ENCODE measurements at places on chromosomes 6 and 20. TPM values are rescaled to one million over a fixed set of nuclear protein-coding genes. Genes with fewer than 3 reads are reported as not detected.
A peak's percentile ranks its signal among the peaks of the same experiment; 100 is the strongest.

Gene TFAP2C
- total RNA-seq = 5.9 TPM

Gene PBOV1
- total RNA-seq = not detected

DNA sequence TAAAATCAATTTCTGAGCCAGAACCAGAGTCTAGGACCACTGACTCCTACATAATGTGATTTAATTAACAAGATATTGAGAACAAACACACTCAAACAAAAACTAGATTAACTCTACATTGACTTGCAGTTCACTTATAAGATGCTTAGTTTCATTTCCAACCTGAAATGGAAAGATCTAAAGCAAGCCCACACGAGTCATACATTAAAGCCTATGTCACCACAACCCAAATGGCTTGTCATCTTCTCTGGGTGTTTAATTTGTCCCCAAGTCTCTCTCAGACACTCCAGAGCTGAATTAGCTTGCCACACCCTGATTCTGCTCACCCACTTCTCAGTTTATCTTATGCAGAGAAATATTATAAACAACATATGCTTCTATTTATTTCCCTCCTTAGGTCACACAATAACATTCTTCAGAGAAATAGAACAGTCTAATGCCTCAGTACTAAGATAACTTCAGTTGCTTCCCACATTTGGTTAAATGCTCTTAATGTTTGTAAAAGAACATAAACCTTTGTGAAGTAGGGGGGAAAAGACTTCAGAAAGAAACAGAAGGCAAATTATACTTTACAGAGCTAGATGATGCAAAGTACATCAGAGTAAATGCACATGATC lies 8.8 kb upstream of the FBXO30 start:
- no peak for DNase-seq

Gene MUCL3
- not detected for total RNA-seq

- no peak for DNase-seq
Observed at GRCh38 chr20:7505152-7505834, 435.0 kb downstream of the HAO1 start.

Gene DSP
- 7.6 TPM for total RNA-seq

DNA sequence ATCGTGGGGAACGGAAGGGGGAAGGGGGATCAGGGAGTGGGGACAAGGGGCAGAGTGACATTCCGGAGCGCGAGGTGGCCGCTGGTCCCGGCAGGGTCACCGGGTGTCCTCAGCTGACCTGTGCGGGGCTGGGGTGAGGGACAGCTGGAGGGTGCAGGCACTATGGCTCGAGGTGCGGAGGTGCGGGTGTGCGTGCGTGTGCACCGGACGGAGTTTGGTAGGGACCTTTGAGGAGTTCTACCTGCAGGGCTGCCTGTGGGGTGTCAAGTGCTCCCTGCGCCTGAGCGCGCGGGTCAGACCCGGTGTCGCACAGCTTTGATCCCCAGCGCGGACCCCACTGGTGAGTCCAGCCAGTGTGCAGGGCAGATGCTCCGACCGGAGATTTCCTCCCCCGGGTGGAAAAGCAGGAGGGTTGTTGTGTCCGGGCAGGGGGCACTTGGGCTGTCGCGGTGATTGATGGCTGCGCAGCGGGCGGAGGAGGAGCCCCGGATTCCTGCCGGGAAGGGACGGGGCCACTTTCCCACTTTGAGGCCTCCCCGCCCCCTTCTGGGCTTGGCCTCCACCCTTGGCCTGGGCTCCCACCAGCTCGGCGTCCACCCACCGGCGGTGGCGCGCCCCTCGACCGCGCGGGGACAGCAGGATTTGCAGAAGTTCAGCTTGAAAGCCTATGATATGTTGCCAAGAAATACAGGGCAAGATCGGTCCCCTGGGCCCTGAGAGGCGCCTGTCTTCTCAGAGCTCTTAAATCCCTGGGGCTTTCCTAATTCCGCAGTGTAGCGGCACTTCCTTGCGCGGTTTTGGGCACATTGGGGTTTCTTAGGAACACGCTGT lies 658 bp downstream of the RIN2 start:
- DNase-seq = peak; percentile 37

DNA sequence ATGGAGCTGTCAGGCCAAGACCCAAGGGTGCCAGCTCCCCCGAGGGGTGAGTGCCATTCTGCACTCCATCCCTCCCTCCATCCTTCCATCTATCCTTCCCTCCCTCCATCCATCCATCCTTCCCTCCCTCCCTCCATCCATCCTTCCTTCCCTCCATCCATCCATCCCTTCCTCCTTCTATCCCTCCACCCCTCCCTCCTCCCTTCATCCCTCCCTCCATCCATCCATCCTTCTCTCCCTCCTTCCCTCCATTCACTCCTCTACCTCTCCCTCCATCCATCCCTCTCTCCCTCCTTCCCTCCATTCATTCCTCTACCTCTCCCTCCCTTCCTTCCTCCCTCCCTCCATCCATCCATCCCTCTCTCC lies 41.3 kb upstream of the MRGBP start:
- DNase-seq = no peak

- DNase-seq = no peak
Observed at GRCh38 chr20:12036142-12036541, 118.4 kb downstream of the BTBD3 start.

Gene HUS1B
- 1.9 TPM for total RNA-seq

DNA sequence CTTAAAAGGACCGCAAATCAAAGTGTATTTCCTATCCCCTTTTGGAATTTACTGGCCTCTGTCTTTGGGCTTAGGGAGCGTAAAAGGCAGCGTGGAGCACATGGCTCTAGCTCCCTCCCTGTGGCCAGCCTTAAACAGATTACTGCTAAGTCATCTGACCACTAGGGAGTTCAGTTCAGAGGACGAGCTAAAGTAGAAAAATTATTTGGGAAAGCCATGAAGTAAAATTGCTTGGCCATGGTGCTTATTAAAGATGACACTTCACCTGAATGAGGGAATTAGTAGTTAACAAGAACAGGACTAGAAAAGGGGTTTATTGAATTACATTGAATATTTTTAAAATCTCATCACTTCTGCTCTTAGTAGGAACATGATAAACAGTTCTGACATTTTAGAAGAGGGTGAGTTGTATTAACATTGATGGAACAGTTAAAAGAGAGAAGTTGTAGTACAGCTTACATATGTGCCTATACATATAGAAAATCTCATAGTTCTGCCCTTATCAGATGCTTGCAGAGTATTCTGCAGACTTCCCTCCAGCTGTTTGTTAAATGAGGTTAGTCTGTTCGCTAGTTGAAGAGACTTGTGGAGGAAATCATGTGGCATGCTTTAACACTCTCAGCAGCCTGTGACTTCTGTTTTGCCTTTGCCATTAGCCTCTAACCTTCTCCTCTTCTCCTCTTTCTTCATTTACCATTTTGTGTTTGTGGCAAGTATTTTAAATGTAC lies 31.2 kb upstream of the MAPK13 start:
- DNase-seq = no peak

DNA sequence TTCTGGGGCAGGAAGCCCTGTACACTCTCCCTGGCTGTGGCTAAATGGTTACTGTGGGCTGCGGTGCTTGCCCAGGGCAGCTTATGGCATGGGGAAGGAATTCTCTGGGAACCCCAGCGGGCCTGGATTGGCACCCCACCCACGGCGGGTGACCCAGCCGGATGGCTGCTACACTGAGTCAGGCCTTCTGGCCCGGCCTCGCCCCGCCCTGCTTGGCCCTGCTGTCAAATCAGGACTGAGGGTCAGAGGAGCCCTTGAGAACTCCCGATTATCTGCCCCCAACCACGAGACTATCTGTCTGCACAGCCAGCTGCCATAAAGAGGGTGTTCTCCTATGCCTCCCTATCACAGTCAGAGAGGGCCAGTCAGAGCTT lies 7.3 kb upstream of the ITPR3 start:
- no peak for DNase-seq

DNA sequence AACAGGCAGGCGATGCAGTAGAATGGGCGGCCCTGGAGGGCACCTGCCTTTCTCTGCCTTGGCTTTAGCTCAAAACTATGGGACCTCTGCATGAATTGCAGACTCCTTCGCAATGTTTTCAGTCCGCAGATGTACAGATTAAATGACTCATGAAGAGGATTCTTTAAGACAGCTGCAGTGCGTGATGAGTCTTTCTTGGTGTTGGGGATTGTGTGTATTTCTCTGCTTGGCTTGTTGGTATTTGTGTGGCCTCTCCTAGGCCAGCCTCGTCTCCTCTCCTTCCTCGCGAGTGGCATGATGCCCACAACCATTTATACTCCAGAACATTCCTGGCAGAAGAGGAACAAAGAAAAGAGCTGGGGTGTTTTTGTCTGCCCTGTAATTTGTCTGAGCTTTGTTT lies 110.6 kb downstream of the SYNDIG1 start:
- DNase-seq = no peak

Gene BPIFA1
- not detected for total RNA-seq

- no peak for DNase-seq
Observed at GRCh38 chr6:46420921-46421638, 70.2 kb downstream of the RCAN2 start.

DNA sequence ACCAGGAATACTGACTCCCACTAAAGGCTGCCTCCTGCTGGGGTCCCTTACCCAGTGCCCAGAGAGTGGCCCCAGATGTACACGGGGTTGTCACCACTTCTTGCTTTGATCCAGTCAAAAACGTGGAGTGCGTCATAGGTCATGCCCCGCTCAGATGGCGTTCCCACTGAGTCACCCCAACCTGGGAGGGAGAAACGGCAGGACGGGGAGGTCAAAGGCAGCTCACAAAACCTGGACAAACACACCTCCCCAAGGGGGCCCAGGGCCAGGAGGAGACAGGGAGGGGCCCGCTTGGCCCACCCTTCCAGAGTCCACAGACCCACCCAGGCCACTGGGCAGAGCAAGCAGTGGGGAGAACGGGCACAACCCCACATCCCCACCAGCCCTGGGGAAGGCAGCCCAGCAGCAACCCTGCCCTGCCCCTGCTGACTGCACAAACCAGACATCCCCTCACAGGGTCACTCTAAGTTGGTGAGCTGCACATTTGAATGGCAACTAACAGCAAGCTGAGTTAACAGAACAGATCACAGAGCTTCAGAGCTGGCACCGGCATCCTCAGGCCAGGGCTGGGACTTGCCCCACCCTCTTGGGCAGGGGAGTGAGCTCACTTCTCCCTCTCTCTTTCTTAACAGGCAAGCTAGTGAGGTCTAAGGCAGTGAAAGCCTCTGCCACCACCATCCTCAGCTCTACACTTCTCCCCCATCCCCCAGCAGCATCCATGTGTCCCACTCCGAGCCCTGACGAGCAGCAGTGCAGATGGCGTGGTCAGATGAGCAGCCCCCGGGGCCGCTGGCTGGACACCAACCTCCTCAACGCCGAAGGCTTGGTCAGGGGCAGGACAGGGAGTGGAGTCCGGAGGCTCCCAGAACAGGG lies 61.7 kb downstream of the PYGB start:
- no peak for DNase-seq

Gene SMLR1
- not detected for total RNA-seq

- DNase-seq = no peak
Observed at GRCh38 chr20:11791316-11791715, 126.4 kb upstream of the BTBD3 start.

Gene PROKR2
- total RNA-seq = 40.4 TPM

DNA sequence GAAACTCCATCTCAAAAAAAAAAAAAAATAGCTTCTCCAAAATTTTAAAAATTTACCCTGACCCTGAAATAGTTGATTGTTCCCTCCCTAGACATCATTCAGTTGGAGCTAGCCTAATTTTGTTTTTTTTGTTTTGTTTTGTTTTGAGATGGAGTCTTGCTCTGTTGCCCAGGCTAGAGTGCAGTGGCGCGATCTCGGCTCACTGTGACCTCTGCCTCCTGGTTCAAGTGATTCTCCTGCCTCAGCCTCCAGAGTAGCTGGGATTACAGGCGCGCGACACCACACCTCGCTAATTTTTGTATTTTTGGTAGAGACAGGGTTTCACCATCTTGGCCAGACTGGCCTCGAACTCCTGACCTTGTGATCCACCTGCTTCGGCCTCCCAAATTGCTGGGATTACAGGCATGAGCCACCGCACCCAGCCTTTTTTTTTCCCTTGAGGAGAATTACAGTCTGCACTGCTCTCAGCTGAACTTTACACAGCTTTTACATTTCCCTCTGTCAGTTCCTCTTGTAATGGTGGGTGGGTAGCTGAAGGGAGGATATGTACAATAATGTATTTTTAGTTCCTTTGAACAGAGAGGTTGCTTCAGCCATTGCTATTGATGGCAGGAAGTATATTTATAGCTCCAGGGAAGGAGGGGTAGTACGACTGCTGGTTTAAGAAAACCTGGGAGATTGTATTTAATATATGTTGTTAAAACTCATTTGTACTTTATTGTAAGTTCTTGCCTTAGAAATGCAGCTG lies 27.7 kb downstream of the PTPRA start:
- no peak for DNase-seq

DNA sequence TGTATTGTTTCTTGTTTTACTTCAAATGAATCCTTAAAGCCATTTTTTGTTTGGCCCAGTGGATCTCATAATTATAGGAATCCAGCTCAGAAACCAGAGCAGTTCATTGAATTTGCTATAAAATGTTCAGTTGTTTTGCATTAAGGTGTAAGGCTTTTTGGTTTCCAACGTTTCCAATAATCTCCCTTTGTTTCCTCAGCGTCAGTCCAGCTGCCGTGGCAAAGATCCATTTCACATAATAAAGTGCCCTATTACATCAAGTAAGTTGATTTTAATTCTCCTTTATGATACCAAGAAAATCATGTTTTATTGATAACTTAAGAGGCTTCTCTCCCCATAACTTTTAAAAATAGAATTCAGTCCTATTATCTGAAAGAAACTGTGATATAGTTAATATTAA lies 472.6 kb downstream of the UTRN start:
- no peak for DNase-seq

Gene PSORS1C1
- total RNA-seq = not detected

GRCh38 chr6:118630067-118630466 lies 21.3 kb downstream of the CEP85L start:
- DNase-seq = no peak

Gene C20orf144
- not detected for total RNA-seq

Measured in occipital lobe (tissue), 3 donors.